Left colon (tissue), 2 donors: ENCODE measurements at places on chromosomes 16 and 17. TPM values are rescaled to one million over a fixed set of nuclear protein-coding genes. Genes with fewer than 3 reads are reported as not detected.

- DNase-seq = no peak
Measured at GRCh38 chr17:81580481-81580880, 28.3 kb upstream of the FAAP100 start.

DNA sequence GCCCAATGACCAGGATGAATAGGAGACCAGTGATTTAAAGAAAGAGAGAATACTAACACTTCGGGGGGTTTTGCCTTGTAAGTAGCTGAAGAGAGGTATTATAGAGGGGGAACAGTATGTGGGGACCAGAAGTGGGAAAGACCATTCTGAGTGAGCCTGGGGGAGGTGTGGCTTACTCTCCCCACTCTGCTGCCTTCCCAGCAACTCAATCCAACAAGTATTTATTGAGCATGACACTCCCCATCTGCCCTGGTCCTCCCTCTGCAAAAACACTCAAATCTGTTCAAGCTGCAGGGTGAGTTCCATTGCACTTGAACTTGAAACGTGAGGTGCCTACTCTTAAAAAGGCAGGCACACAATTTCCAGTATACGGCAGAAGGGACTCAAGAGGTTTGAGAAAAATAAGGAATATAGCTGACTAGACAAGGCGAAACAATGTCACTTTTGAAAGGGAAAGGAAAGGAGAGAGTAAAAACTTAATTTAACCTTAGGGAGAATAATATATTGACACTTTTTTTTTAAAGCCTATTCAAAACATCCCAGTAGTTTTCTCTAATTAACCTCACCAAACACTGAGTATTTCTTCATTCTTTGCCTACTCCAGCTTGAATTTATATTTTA is 8.2 kb downstream of the FAM117A start:
- no peak for DNase-seq

The TBC1D3 gene
- total RNA-seq = not detected

DNA sequence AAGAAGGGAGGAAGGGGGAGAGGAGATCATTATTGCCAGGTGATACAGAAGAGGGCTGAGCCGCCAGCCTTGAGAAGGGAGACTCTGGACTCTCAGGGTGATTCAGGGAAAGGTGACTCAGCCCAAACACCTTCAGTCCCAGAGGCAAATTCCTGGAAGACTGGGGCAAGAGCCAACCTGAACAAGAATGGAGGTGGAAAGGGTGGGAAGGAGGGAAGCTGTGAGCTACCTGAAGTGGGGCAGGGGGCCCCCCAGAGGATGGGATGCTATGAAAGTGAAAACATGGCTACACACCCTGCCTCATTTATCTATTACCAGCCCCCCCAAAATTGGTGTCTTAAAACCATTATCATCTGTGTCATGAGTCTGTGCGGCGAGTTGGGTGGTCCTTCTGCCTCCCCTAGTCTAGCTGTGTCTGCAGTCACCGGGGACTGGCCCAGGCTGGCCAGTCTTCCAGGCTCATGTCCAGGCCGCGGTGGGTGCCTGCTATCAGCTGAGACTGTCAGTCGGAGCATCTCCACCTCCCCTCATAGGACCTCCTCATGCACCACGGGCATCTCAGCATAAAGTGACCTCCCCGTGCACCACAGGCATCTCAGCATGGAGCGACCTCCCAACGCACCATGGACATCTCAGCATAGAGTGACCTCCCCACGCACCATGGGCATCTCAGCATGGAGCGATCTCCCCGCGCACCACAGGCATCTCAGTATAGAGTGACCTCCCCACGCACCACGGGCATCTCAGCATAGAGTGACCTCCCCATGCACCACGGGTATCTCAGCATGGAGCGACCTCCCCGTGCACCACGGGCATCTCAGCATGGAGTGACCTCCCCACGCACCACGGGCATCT is 3.2 kb upstream of the SLC47A2 start:
- no peak for DNase-seq

The HSD11B2 gene
- total RNA-seq = 723 TPM

GRCh38 chr17:18144855-18145254 is 36.3 kb downstream of the MYO15A start:
- DNase-seq = no peak

The PRM1 gene
- not detected for total RNA-seq

DNA sequence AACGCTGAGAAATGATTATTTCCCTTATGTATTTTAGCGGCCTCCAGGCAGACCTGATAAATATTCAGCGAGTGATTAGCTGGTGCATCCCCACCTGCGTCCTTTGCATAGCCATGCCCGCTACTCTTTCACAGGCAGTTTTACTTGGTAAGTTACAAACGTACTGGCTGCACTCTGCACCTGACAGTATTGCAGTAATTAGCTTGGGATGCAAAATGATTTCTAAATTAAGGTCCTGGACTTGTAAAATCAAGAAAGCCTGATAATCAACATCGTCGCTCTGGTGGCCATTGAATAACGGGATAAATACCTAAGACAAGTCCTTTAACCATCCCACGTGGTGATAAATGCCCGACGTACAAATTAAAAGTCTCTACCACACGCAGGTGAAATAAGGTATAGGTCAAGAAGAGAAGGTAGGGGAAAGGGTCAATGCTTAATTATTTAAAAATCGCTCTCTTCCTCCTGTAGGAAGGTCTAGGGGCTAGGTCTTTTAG is 998 bp upstream of the PRKCA start:
- DNase-seq = no peak

- no peak for DNase-seq
Measured at GRCh38 chr17:80441598-80442322, 26.8 kb downstream of the ENDOV start.

DNA sequence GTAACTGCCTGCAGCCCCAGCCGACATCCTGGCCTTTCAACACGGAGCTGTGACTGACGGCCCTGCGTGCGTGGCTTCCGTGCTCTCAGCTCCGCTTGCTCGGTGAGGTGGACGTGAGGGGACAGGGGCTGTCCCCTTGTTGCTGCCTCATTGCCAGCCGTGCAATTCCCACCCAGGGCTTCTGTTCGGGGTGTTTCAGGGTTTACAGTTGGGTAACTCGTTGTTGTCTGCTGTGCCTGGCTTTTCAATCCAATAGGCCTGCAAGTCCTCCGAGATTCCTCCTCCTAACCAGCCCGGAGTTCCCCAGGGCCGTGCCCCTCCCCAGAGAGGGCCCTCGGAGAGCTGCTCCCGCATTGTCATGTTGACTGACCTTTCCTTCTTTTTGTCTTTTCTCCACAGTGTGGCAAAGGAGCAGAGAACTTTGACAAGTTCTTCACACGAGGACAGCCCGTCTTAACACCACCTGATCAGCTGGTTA is 31.4 kb upstream of the CACNG5 start:
- no peak for DNase-seq

The OR4D2 gene
- not detected for total RNA-seq
